ENCODE measurements at places on chromosomes 6 and 20.
A peak's percentile ranks its signal among the peaks of the same experiment; 100 is the strongest.

- DNase-seq: no peak
These were observed 599.4 kb upstream of the CITED2 start for GRCh38 chr6:139973669-139974344.

DNA sequence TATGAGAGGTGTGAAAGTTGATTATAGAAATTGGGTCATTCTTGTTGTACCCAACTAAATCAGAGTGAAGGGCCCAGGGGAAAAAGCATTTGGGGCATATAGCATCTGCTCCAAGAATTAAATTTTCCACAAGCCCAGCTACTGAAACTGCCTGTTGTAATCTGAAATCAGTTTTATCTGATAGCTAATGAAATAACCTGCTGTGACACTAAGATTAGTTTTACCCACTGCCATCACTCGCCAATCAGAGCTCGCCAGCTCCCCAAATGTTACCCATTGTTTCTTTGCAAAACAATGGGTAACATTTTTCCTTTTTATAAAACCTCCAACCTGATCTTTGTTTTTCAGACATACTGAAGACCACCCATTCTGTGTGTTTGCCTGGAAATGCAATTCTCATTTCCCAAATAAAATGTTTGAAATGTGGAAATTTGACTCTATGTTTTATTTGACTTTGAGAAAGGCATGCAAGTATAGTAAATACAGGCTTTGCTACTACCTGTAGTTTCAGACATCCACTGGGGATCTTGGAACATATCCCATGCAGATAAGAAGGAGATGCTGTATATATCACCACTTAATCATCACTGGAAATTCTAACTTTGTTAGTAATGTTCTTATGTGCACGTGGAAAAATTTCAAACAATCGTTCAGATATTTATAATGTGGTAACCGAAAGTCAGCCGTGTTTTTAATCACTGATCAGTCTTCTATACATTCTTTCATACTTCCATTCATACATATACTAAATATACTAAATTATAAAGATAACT is 6.3 kb upstream of the AHI1 start:
- DNase-seq: no peak

- DNase-seq: no peak
These were observed 42.2 kb downstream of the GFOD1 start for GRCh38 chr6:13445005-13445743.

- no peak for DNase-seq
These were observed 18.2 kb downstream of the MAS1 start for GRCh38 chr6:159908979-159909378.

DNA sequence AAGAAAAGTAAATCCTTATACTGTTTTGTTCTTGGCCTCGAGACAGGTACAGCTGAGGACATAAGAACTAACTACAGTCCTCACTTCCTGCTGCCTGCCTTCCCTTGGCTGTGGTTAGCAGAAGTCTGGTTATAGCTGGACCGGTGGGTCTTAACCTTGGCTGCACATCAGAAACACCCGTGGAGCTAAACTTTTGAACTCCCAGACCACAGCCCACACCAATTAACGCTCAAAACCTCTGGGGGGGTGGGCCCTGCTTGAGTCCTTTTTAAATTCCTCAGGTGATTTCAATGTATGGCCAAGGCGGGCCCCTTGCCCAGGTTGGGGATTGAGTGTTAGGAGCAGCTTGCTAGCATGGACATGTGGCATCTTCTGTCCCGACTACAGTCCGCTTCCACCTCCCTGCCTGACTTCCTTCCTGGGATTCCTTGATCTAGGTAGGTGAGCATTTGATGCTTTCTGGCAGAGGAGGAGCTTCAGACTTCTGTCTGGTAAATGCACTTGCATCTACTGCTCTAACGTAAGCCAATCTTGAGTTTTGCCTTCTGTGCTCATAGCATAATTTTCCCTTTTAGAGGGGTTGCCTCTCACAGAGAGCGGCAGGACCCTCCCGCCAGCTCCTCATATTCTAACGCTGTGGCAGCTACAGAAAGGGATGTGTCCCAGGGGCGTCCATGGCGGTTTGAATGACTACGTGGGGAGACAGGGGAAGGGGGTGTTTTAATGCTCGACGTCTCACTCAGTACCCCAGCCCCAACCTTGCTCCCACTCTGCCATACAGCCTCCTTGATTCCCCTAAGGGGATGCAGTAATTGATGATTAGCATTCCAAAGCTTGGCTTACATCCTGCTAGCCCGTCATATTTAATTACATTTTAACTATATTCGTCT is 390.1 kb downstream of the ZFAND3 start:
- no peak for DNase-seq

DNA sequence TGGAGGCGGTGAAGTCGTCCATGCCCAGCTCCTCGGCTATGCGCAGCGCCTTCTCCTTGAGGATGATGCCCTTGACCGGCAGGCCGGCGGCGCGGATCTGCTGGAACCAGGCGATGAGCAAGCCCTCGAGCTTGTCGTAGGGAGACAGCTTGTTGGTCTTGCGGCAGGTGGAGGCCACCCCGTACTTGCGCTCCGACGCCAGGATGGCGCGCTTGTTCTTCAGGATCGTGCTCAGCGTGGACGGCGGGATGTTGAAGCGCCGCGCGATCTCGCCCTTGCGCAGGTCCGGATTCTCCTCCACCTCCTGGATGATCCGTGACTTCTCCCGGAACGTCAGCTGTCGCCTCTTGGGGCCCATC is 435 bp downstream of the CENPB start:
- DNase-seq: no peak

GRCh38 chr20:50133474-50134217 is 19.9 kb downstream of the PEDS1 start:
- DNase-seq: no peak

GRCh38 chr20:14580418-14581074 is 243.1 kb upstream of the FLRT3 start:
- DNase-seq: no peak

GRCh38 chr6:100344321-100344720 is 120.4 kb downstream of the SIM1 start:
- no peak for DNase-seq

GRCh38 chr20:62320581-62321354 is 18.0 kb downstream of the ADRM1 start:
- DNase-seq: peak; percentile 21

- DNase-seq: no peak
These were observed 73.8 kb upstream of the CCN6 start for GRCh38 chr6:111980143-111980542.

DNA sequence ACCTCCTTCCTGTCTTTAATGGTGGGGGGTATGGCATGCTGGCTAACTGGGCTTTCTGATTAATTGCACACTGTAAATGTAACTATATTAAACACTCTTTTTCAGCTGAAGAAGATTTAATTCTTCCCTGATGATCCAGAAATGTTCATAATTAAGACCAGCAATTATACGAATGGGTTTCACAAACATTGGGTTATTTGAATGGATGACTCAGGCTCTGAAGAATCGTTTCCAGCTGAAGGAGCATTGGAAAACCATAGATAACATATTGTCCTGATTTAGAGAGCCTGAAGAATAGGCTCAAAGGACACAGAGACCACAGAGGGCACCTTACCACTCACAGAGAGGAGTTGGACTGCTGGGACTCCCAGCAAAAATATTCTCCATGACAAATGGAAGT is 130.7 kb upstream of the SSTR4 start:
- DNase-seq: no peak

- no peak for DNase-seq
These were observed 23.1 kb upstream of the MROH8 start for GRCh38 chr20:37202267-37202943.

DNA sequence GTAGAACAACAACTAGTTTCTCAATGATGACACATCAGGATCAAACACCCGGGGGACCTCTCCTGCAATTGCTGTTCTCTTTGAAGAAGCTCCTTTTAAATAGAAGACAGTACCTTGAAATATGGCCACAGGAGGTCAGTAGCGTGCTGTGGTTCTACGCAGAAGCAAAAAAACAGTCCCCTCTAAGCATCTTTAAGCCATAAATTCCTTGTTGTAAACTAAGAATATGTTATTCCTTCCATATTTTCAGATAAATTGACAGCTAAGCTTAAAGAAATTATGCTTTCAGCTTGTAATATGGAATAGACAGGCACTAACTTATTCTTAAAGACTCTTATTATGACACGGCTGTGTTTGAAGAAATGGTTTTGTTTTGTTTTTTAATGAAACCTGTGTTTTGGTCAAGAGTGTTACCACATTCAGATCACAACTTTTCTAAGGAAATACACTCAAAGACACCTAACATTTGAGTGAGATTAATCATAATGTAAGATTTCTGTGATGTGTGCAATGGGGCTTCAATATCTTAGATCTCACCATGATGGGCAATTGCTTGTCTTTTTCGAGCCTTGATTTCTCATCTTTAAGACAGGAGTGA is 49.7 kb upstream of the IL20RA start:
- DNase-seq: peak; percentile 15

GRCh38 chr20:17655286-17655651 is 26.8 kb downstream of the RRBP1 start:
- DNase-seq: no peak

All from activated T-cell treated with anti-CD3 and anti-CD28 coated beads for 48 hours (primary cell).